PC-3 (cell line): ENCODE measurements at places on chromosomes 4 and X.

- no peak overlapping the region for H3K27ac ChIP-seq
- DNase-seq, result no peak
- no peaks in the 10 kb centered on the region for H3K27me3 ChIP-seq
- H3K36me3 ChIP-seq, result no peaks in the 10 kb centered on the region
- H3K4me1 ChIP-seq, result 0 out of 2 replicates have a peak, but pooled peaks cover 7% of the 10 kb centered on the region
- H3K4me3 ChIP-seq, result no peak overlapping the region
Observed at GRCh38 chr4:761739-762138, 56.1 kb downstream of the PCGF3 start.

DNA sequence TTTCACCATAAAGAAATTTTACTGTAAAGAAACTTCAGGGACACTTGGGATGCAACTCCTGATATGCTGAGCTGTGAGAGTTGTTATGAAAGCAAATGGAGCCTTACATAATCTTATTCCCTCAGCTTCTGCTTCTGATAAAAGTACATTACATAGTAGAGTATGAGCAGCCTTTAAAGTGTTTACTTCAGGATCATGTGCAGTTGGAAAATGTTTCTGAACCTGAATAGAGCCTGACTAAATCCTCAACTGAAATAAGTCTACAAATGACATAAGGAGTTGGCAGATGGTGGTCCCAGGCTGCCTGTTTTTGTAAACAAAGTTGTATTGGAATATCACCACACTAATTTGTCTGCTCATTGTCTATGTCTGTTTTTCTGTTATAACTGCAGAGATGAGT is 19.3 kb downstream of the RASSF6 start:
- no peak overlapping the region for H3K4me3 ChIP-seq
- no peaks in the 10 kb centered on the region for H3K36me3 ChIP-seq
- no peaks in the 10 kb centered on the region for H3K27me3 ChIP-seq
- DNase-seq, result no peak

DNA sequence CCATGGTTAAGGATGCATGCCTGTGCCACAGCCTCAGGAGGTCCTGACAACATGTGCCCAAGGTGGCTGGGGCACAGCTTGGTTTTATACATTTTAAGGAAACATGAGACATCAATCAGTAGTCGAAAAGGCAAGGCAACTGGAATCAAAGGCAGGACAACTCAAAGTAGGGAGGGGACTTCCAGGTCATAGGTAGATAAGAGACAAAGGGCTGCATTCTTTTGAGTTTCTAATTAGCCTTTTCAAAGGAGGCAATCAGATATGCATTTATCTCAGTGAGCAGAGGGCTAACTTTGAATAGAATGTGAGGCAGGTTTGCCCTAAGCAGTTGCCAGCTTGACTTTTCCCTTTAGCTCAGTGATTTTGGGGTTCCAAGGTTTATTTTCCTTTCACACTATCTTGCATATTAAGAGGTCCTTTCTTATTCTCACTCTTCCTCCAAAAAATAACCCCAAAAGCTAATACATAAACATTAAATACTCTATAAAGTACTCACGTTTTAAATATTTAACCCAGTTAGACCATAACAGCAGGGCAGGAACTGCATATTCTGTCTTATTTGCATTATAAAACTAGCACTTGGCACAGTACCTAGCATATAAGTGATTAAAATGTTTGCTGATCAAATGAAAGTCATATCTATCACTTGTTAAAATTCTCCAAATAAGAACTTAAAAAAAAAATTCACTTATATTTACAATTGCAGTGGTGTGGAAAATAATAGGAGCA is 36.3 kb upstream of the UGT8 start:
- no peak overlapping the region for H3K27ac ChIP-seq
- H3K36me3 ChIP-seq, result no peaks in the 10 kb centered on the region
- no peaks in the 10 kb centered on the region for H3K27me3 ChIP-seq
- no peak for DNase-seq

DNA sequence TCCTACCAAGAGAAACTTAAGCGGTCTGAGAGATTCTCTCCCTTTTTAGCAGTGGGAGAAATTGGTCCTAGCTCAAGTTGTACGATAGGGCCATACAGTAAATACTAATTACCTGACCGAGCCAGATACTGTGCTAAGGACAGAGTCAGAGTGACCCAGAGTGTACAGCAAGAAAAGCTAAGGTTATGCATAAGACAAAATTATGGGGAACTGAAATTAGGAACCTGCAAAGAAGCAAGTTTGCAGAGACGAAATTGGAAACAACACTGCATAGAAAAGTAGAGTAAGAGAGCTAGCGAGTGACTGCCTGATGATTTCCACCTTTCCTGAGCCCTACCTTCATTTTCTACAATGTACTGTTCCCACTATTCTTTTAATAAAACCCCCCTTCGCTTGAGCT is 278.1 kb downstream of the NKX6-1 start:
- H3K27me3 ChIP-seq, result no peaks in the 10 kb centered on the region
- no peaks in the 10 kb centered on the region for H3K36me3 ChIP-seq
- no peak for DNase-seq
- H3K27ac ChIP-seq, result no peak overlapping the region
- H3K4me3 ChIP-seq, result no peak overlapping the region

DNA sequence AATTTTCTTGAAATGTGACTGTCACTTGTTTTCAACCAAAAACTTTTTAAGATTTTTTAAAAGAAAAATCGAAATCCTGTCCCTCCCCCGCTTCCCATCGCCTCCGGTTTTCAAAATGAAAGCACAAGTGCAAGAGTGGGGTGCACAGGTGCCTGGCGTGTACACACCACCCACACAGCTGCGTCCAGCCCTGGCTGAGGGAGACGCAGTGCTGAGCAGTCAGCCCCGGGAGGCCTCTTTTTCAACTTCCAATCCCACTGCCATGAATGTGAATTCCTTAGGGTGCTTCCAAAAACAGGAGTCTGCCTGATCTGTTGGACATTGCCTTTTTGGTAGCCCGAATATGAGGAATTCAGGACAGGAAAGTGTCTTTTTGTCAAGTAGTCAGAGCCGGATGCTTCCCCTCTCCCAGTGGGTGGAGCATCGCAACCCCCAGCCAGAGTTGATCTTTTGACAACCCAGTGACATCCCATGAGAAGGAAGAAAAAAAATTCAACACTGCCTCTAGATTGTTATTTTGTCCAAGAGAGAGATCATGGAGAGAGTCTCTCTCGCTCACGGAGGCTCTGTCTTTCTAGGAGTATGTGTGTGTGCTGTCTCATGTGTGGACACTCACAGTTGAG is 8.9 kb downstream of the PRRG3 start:
- H3K27me3 ChIP-seq, result no peaks in the 10 kb centered on the region
- H3K4me3 ChIP-seq, result no peak overlapping the region
- no peaks in the 10 kb centered on the region for H3K36me3 ChIP-seq

- no peaks in the 10 kb centered on the region for H3K27me3 ChIP-seq
- no peaks in the 10 kb centered on the region for H3K4me1 ChIP-seq
- DNase-seq, result no peak
- no peak overlapping the region for H3K27ac ChIP-seq
- no peak overlapping the region for H3K4me3 ChIP-seq
Observed at GRCh38 chr4:122552898-122553297, 68.0 kb downstream of the IL21 start.

DNA sequence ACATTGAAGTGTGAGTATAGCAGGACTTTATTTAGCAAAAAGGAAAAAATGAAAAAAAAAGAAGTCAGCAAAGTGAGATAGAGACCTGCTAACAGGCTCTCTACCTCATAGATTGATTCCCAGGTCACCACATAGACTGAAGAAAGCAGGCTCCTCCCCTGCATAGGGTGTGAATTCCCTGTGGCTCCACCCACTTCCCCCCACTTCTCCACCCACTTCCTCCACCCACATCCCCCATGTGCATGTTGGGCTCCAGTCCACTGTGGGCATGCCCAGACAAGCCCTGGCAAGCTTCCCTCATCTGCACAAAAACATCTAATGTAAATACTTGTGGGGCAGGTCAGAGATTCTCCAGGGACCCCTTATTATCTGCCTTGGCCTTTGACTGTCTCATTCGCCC is 97.8 kb downstream of the TMEM47 start:
- no peaks in the 10 kb centered on the region for H3K27me3 ChIP-seq
- DNase-seq, result no peak
- H3K4me3 ChIP-seq, result no peak overlapping the region
- no peaks in the 10 kb centered on the region for H3K36me3 ChIP-seq
- no peaks in the 10 kb centered on the region for H3K4me1 ChIP-seq

GRCh38 chr4:131408102-131408501 is 1741.0 kb upstream of the PCDH10 start:
- H3K36me3 ChIP-seq, result no peaks in the 10 kb centered on the region
- no peak overlapping the region for H3K27ac ChIP-seq
- DNase-seq, result no peak
- H3K4me1 ChIP-seq, result no peaks in the 10 kb centered on the region

DNA sequence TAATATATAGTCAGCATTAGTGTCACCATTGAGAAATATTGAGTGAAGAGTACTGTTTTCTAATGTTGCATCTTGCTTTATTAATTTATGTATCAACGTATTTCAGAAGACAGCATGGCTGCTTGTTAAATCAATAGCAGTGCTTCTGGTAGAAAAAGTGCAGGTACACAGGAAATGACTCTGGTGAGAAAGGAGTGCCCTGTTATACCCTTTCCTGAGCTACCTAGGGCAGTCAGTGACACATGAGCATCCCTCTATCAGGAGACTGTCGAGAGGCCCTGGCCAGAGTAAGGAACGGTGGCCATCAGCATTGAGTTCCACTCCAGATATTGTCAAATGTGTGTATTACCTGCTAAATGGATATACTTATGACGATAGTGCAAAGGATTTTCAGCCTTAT is 42.1 kb downstream of the SCML1 start:
- H3K36me3 ChIP-seq, result no peaks in the 10 kb centered on the region
- H3K4me3 ChIP-seq, result no peak overlapping the region
- H3K27me3 ChIP-seq, result 0 out of 2 replicates have a peak, but pooled peaks cover 2% of the 10 kb centered on the region
- no peaks in the 10 kb centered on the region for H3K4me1 ChIP-seq
- no peak for DNase-seq

- H3K27me3 ChIP-seq, result no peaks in the 10 kb centered on the region
- no peaks in the 10 kb centered on the region for H3K36me3 ChIP-seq
- no peak overlapping the region for H3K4me3 ChIP-seq
- H3K27ac ChIP-seq, result no peak overlapping the region
- peak; percentile 48 for DNase-seq
Observed at GRCh38 chrX:34893741-34894140, 48.9 kb upstream of the FAM47B start.

DNA sequence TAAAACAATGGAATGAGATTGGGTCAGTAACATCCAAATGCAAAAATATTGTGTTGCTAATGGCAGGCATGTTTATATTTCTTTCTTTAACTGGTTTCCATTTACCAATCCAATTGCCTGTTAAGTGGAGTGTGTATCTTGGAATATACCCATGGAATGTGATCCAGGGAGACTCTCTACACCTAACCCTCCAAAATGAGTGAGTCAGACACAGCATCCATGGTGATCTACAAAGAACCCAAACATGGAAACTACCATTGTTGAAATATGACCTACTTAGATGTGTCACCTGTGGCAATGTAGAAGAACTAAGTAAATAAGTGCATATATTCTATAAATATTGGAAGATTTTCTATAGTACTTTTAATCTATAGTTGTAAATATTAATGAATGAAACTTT is 110.3 kb downstream of the AREG start:
- peak overlapping the region; percentile 69 for H3K27ac ChIP-seq
- H3K36me3 ChIP-seq, result no peaks in the 10 kb centered on the region
- no peak overlapping the region for H3K4me3 ChIP-seq
- peak; percentile 87 for DNase-seq

DNA sequence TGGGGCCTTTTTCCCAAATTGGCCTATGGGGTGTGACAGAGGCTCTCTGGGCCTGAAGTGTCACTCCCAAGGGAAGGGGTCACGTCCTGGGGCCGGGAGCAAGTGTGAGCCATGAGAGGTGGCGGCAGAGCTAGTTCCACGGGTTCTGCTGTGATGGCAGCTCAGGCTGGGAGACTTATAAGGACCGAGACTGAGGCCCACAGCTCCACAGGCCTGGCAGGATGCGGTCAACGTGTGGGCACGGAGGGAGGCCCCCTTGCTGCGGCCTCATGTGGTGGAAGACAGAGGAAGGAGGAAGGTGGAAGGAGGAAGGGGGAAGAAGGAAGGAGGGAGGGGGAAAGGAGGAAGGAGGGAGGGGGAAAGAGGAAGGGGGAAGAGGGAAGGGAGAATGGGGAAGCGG is 7.2 kb upstream of the CPLX1 start:
- no peaks in the 10 kb centered on the region for H3K36me3 ChIP-seq
- H3K27me3 ChIP-seq, result no peaks in the 10 kb centered on the region
- H3K4me3 ChIP-seq, result no peak overlapping the region
- H3K27ac ChIP-seq, result no peak overlapping the region
- DNase-seq, result no peak

- no peaks in the 10 kb centered on the region for H3K27me3 ChIP-seq
- no peak for DNase-seq
- peaks cover 28% of the 10 kb centered on the region for H3K4me1 ChIP-seq
Observed at GRCh38 chrX:40109288-40110008, 11.7 kb upstream of the BCOR start.

DNA sequence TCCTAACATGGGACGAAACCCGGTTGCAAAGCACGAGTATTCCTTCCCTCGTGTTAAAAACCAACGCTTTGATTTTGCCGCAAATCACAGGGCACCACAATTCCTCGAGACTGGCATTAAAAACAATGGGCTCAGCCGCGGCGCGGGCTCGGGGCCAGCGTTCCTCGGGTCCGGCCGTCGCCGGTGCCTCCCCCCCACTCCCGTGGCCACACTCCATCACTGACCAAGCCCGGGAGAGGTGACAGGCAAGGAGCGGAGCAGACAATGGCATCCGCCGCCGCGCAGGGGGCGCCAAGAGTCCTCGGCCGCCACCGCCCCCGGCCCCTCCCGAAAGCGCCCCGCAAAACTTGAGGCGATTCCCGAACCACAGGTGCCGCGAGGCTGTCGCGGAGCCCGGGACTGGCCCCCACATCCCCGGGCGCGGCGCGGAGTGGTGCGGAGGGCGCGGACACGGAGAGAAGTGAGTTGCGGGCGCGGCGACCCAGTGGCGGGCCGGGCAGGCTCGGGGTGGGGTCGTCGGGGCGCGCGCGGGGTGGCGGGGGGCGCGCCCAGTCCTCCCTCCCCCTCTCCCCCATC is 445 bp downstream of the AP1S2 start:
- H3K4me1 ChIP-seq, result peaks cover 36% of the 10 kb centered on the region
- no peak overlapping the region for H3K27ac ChIP-seq
- peak overlapping the region; percentile 80 for H3K4me3 ChIP-seq
- no peaks in the 10 kb centered on the region for H3K36me3 ChIP-seq
- DNase-seq, result peak; percentile 22
- no peaks in the 10 kb centered on the region for H3K27me3 ChIP-seq

- no peak overlapping the region for H3K4me3 ChIP-seq
- H3K27ac ChIP-seq, result no peak overlapping the region
- no peaks in the 10 kb centered on the region for H3K27me3 ChIP-seq
Observed at GRCh38 chr4:78545275-78546246, 6.0 kb upstream of the ANXA3 start.

- H3K27ac ChIP-seq, result peak within 1 kb of the TSS; percentile 95
- H3K4me3 ChIP-seq, result peak within 1 kb of the TSS; percentile 86
- peaks cover 50% of the 10 kb centered on the region for H3K4me1 ChIP-seq
- H3K36me3 ChIP-seq, result 0 out of 2 replicates have a peak, but pooled peaks cover 2% of the 10 kb centered on the region
- no peaks in the 10 kb centered on the region for H3K27me3 ChIP-seq
Observed at GRCh38 chrX:154546354-154547244, at the start of gene G6PD. Gene G6PD, minus strand, starts transcription at chrX:154546846. Its CDS starts 691 bp downstream, at chrX:154546155.

GRCh38 chrX:155745792-155746191 is 133.0 kb upstream of the TMLHE start:
- H3K36me3 ChIP-seq, result no peaks in the 10 kb centered on the region
- H3K27ac ChIP-seq, result no peak overlapping the region
- no peaks in the 10 kb centered on the region for H3K27me3 ChIP-seq
- H3K4me3 ChIP-seq, result no peak overlapping the region
- peak; percentile 46 for DNase-seq
